ENCODE measurements at places on chromosomes 2 and 18.

- DNase-seq = no peak
These were observed 15.0 kb upstream of the EIF2AK3 start for GRCh38 chr2:88642278-88642677.

GRCh38 chr18:22082408-22082807 is 87.0 kb upstream of the GATA6 start:
- DNase-seq = no peak

DNA sequence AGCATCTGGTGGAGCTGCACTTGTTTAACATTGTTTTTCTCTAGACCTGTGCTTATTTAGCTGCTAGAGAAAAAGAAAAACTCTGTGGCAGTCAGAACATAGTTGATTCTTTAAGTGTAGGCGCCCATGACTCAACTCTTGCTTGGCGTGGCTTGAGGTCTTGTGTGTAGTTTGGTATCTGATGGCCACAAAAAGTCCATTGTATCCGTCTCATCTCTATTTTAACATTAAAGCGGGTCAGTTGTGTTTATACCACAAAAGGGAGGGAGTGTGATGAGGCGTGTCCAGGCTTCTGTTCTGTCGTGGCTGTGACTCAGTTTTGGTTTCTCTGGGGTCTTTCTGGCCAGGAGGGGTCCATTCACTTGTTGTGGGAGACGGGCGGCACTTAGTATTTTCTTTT is 24.2 kb upstream of the UGT1A8 start:
- no peak for DNase-seq

- no peak for DNase-seq
These were observed 36.2 kb upstream of the DNMT3A start for GRCh38 chr2:25377822-25378421.

- DNase-seq = no peak
These were observed 370.2 kb downstream of the METTL4 start for GRCh38 chr18:2201036-2201600.

DNA sequence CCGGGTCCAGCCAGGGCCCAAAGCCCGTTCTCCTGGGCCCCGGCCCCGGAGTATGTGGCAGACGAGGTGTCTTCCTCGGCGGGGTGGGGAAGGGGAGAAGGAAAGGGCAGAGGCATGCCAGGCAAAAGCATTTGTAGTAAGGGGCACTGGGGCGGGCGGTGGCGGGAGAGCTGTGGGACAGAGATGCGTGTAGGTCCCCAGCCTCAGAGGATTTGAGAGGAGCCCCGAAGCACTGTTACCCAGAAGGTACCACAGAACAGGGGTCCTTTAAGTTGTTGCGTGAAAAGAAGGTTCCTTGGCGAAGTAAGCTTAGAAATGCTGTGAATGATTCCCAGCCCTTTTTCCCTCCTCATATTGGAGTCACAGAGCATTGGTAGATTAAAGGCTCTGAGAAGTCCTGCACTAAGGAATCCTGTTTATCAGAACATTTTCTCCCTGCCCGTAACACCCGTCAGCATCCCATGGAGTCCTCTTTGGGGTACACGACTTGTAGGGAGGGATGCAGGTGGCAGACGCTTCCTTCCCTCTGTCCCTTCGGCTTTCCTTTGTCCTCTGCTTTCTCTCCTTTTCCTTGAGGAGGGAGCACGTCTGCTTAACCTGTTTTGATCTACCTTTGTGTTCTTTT is 12.5 kb downstream of the GAREM2 start:
- DNase-seq = no peak

- no peak for DNase-seq
These were observed 35.4 kb downstream of the PROC start for GRCh38 chr2:127453392-127454171.

- DNase-seq = no peak
These were observed 99.4 kb downstream of the WDSUB1 start for GRCh38 chr2:159187106-159187505.

- no peak for DNase-seq
These were observed 41.4 kb downstream of the BMP10 start for GRCh38 chr2:68829749-68830148.

DNA sequence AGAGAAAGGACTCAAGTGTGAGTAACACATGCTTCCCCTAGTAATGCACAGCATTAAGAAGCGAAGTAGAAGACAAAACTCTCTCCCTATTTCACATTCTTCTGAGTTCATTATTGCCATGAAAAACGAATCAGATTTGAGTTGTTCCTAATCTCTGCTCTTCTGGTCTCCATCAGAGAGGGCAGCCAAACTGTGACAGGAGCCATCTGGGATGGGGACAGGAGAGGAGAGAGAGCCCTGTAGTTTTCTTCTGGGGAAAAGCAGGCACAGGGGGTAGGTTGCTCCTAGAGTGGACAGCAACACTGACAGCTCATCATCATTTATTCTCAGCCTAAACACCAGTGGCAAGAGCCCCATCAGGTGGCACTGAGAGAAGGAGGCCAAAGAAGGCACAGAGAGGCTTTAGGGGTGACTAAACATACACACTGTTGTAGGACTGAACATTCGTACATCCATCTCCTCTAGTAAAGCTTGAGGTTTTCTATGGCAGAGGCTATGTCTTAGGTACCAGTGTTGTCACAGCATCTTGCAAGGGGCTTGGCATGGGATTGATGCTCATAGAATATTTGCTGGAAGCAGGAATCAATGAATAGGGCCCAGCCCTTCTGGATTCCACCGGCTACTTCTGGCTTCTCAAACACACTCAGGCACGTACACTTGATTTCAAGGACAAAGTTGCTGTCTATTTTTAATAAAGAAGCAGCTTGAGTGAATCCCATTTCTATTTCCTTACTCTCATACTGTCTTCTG is 33.1 kb downstream of the SLC8A1 start:
- no peak for DNase-seq

DNA sequence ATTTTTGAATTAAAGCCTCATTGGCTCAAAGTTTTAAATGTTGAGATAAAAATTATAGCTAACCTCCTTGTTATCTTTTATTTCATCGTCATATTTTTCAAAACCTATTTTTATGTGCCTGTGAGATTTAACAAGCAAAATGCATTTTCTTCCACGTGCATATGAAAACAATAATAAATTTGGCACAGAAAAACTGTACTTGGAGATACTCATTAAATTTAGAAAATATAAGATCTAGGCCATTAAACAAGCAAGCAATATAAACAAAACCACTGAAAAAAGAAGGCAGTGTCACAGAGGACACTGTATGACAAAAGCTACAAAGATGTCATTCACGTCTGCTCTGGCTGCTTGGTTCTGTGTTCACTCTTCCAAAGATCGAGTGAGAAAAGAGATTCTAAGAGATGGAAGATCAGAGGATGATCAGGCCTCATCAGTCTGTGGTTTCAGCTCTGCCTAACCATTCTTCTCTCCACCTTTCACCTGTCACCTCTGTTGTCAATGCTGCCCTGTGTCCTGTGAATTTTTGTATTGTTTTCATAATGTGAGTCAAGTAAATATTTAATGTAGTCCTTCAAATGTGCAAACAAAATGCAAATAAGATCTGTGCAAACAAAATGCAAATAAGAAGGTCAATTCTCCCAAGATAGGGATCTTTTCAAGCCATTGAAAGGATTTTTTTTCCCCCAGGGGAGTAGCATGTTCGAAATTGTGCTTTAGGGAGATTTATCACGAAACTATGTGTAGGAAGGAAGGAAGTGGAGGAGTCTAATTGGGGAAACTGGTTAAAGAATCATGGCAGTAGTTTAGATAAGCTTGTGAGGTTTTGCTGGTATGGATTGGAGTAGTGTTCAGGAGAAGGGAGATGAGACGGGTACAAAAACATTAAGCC is 138.7 kb upstream of the RBMS1 start:
- no peak for DNase-seq

GRCh38 chr18:60599267-60599666 is 226.7 kb upstream of the MC4R start:
- no peak for DNase-seq

DNA sequence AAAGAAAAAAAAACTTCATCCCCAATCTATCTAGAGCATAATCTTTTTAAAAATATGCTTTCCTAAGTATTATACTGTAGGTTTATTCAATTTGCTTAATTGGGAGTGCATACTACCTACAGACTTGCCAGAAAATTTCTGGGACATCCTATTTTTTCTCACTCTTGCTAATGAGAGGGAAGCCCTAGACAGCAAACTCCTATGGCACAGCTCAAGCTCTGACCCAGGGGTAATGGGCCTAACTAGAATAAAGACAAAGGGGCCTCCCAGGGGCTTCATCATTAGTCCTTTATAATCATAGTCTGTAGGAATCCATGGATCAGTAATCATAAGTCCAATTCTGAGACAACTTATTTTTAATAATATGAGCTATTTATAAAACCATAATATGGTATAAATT is 142.6 kb upstream of the ITGA4 start:
- DNase-seq = no peak

DNA sequence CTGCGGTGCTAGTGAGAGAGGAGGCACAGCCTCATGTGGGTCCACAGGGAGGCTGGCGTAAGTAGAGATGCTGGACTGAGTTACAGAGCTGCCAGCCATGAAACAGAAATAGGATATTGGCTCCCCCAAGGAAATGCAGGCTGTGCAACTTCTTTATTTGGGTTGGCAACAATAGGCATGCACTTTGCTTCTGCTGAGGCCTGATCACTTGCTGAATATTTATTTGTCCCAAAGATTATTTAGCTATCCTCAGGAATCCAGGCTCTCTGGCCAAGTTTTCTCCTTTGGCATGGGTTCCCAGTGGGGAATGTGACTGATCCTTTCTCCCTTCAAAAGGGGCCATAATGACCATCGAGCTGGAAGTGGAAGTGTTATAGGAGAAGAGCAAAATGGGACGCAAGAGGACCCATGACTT is 60.0 kb downstream of the MAPK4 start:
- DNase-seq = no peak

- DNase-seq = no peak
These were observed 307.9 kb downstream of the CLIP4 start for GRCh38 chr2:29423061-29423666.

All from skeletal muscle cell (primary cell).